Naive thymus-derived CD4-positive, alpha-beta T cell (primary cell): ENCODE measurements at places on chromosomes 4 and X.

- no peaks in the 10 kb centered on the region for H3K36me3 ChIP-seq
- no peak overlapping the region for H3K4me3 ChIP-seq
- H3K4me1 ChIP-seq: no peaks in the 10 kb centered on the region
- H3K27ac ChIP-seq: no peak overlapping the region
- DNase-seq: no peak
These were observed 76.0 kb upstream of the TFDP3 start for GRCh38 chrX:133294126-133294525.

DNA sequence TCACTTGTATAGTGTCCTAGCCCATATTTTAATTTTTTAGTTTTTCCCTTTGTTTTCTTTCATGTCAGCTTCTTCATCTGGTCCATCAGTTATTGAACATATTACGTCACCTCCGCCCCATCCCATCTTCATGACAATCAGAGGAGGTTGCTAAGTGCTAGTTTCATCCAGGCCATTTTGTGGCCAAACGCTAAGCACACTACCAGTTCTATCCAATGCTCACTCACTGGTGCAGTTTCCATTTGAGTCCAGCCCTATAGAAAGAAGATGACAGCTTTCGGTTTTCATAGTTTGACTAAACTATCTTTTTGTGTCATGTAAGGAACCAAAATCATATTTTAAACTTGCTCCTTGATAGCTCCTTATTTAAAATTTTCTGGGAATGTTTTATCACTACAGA is 304.2 kb downstream of the TENM3 start:
- no peaks in the 10 kb centered on the region for H3K27me3 ChIP-seq
- no peaks in the 10 kb centered on the region for H3K4me1 ChIP-seq
- no peak overlapping the region for H3K27ac ChIP-seq
- no peak for DNase-seq
- no peak overlapping the region for H3K4me3 ChIP-seq

GRCh38 chr4:115562506-115562905 is 449.1 kb upstream of the NDST4 start:
- no peak for DNase-seq
- no peaks in the 10 kb centered on the region for H3K36me3 ChIP-seq
- no peak overlapping the region for H3K27ac ChIP-seq
- H3K4me3 ChIP-seq: no peak overlapping the region

- H3K4me1 ChIP-seq: no peaks in the 10 kb centered on the region
- H3K4me3 ChIP-seq: no peak overlapping the region
- H3K36me3 ChIP-seq: no peaks in the 10 kb centered on the region
- no peaks in the 10 kb centered on the region for H3K27me3 ChIP-seq
- no peak overlapping the region for H3K27ac ChIP-seq
These were observed 194.8 kb downstream of the AFF2 start for GRCh38 chrX:148695255-148695654.

- peak overlapping the region; percentile 67 for H3K27ac ChIP-seq
- H3K4me1 ChIP-seq: no peaks in the 10 kb centered on the region
- H3K27me3 ChIP-seq: no peaks in the 10 kb centered on the region
- DNase-seq: peak; percentile 79
- no peak overlapping the region for H3K4me3 ChIP-seq
These were observed 197.3 kb downstream of the OR13H1 start for GRCh38 chrX:131741103-131741581.

DNA sequence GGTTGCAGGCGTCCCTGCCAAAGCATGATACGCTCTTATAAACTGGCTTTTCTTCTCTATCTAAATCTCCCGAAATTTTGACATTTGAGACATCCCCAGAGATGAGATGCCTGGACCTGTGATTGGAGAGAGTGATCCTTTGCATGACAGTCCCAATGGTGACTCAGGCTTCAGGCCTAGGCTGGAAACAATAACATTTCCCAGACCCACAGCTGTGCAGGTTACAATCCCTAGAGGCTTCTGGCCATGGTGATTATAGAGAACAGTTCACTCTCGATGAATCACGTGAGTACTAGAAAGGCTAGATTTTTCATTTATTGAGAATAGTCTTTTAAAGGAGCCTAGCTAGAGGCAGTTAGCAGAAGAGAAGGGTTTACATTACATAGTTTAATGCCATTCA is 75.9 kb downstream of the SPATA18 start:
- no peaks in the 10 kb centered on the region for H3K27me3 ChIP-seq
- no peaks in the 10 kb centered on the region for H3K36me3 ChIP-seq
- H3K4me1 ChIP-seq: no peaks in the 10 kb centered on the region
- no peak for DNase-seq
- no peak overlapping the region for H3K4me3 ChIP-seq
- H3K27ac ChIP-seq: no peak overlapping the region

- no peak overlapping the region for H3K27ac ChIP-seq
- H3K4me3 ChIP-seq: no peak overlapping the region
- DNase-seq: peak; percentile 29
- H3K36me3 ChIP-seq: no peaks in the 10 kb centered on the region
- peaks cover 5% of the 10 kb centered on the region for H3K4me1 ChIP-seq
These were observed 5.1 kb upstream of the PRDX4 start for GRCh38 chrX:23662187-23662586.

GRCh38 chrX:13911586-13911985 is 94.7 kb upstream of the GPM6B start:
- H3K4me1 ChIP-seq: no peaks in the 10 kb centered on the region
- no peak overlapping the region for H3K27ac ChIP-seq
- DNase-seq: no peak
- H3K36me3 ChIP-seq: no peaks in the 10 kb centered on the region

DNA sequence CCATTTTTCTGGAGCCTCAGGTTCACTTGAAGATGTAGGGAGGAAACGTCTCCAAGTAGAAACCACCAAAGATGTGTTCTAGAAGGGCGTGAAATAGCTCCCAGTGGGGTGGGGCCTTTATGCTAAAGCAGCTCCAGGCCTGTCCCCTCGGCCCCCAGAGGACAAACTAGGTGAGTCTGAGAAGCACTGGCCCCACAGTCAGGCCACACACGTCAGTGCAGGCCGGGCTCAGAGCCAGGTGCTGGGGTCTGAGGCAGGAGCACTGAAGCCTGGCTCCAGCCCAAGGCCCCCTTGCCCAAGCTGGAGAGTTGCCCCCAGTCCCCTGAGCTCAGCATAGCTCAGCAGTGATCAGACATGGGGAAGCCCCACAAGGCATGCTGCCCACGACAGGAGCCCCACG is 95.4 kb upstream of the PSAPL1 start:
- no peak for DNase-seq
- no peaks in the 10 kb centered on the region for H3K36me3 ChIP-seq
- H3K27me3 ChIP-seq: no peaks in the 10 kb centered on the region
- no peaks in the 10 kb centered on the region for H3K4me1 ChIP-seq
- H3K27ac ChIP-seq: no peak overlapping the region
- no peak overlapping the region for H3K4me3 ChIP-seq

- H3K36me3 ChIP-seq: no peaks in the 10 kb centered on the region
- H3K4me3 ChIP-seq: no peak overlapping the region
- H3K4me1 ChIP-seq: peaks cover 11% of the 10 kb centered on the region
- H3K27ac ChIP-seq: no peak overlapping the region
These were observed 3.5 kb downstream of the EPGN start for GRCh38 chr4:74311696-74312313.

- DNase-seq: no peak
- no peaks in the 10 kb centered on the region for H3K4me1 ChIP-seq
- H3K36me3 ChIP-seq: no peaks in the 10 kb centered on the region
- no peaks in the 10 kb centered on the region for H3K27me3 ChIP-seq
- H3K4me3 ChIP-seq: no peak overlapping the region
These were observed 1414.7 kb upstream of the TENM3 start for GRCh38 chr4:180828455-180829018.

DNA sequence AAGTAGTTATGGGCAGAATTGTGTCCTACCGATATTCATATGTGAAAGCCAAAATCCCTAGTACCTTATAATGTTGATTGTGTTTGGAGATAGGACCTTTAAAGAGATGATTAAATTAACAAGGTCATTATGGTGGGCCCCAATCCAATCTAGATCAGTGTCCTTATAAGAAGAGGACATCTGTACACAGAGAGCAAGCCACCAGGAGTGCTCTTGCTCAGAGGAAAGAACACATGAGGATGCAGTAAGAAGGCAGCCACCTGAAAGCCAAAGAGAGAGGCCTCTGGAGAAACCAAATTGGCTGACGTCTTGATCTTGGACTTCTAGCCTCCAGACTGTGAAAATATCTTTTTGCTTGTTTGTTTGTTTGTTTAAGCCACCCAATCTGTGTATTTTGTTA is 1290.8 kb upstream of the PABPC4L start:
- H3K4me3 ChIP-seq: no peak overlapping the region
- no peaks in the 10 kb centered on the region for H3K27me3 ChIP-seq

GRCh38 chr4:175386776-175387507 is 425.1 kb downstream of the GPM6A start:
- no peaks in the 10 kb centered on the region for H3K27me3 ChIP-seq
- no peak for DNase-seq
- no peak overlapping the region for H3K27ac ChIP-seq
- no peaks in the 10 kb centered on the region for H3K36me3 ChIP-seq
- no peak overlapping the region for H3K4me3 ChIP-seq
- H3K4me1 ChIP-seq: no peaks in the 10 kb centered on the region

DNA sequence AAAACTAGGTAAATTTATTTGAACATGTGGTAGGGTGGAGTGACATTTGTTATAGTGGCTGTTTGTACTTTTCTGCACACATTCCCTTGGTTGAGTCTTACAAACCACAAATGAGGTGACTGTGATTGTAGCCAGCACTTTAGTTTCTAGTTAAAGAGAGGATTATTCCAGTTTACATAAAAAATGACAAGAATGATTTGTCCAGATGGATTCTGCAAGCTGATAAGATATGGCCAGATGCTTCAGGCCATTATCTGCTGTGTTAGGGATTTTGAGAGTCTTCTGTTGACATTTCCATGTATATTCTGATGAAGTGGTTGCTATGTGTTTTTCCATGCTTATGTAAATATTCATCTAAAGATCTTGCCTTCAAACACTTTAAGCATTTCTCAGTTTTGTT is 31.0 kb upstream of the PDE5A start:
- no peak overlapping the region for H3K27ac ChIP-seq
- no peak for DNase-seq
- no peaks in the 10 kb centered on the region for H3K4me1 ChIP-seq
- H3K4me3 ChIP-seq: no peak overlapping the region
- no peaks in the 10 kb centered on the region for H3K36me3 ChIP-seq
- H3K27me3 ChIP-seq: no peaks in the 10 kb centered on the region

DNA sequence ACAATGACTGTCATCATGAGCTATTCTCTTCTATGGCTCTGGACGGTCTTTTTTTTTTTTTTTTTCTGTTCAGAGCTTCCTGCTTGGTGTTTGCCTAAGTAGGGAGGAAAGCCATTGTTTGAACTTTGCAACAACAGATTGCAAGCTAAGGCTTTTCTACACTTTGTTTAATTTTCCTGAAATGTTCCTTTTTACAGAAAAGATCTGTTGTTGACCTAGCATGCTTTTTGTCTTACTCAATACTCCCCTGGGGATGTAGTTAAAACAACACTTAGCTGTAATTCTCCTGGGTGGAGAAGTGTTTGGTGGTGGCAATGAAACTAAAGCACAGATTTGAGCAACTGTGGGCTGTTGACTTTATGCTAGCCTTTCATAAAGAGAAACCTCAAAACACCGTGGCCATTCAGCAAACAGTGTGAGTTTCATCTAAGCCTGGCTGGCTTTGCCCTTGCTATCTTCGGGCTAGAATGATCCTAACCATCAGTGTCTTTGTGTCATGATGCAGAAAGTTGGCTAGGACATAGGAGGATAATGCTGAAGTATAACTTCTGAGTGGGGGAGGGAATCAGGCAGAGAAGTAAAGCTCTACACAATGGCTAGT is 110.5 kb downstream of the ANXA3 start:
- DNase-seq: no peak
- peaks cover 8% of the 10 kb centered on the region for H3K4me1 ChIP-seq
- no peaks in the 10 kb centered on the region for H3K27me3 ChIP-seq
- H3K27ac ChIP-seq: no peak overlapping the region
- H3K4me3 ChIP-seq: no peak overlapping the region
- no peaks in the 10 kb centered on the region for H3K36me3 ChIP-seq

- no peak for DNase-seq
- H3K27me3 ChIP-seq: no peaks in the 10 kb centered on the region
- peak overlapping the region; percentile 88 for H3K27ac ChIP-seq
- peaks cover 27% of the 10 kb centered on the region for H3K4me1 ChIP-seq
These were observed 775 bp downstream of the GRPEL1 start for GRCh38 chr4:7067126-7067451.

DNA sequence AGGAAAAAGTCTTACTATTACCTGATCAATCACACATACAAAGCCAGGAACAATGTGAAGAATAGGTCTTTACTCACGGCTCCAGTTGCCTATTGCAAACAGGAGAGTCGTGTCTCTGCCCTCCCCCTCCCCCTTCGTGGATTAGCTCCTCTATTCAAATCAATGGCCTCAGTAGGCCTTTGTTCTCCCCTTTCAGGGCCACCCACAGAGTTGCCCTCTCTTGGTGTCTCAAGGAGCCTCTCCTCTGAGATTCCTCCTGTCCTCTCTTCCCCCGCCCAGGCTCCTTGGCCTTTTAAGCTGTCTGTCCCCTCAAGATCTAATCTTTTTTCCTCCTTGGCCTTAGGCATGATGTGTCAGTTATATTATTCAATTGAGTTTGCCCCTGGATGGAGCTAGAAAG is 107.2 kb upstream of the NALF2 start:
- no peaks in the 10 kb centered on the region for H3K27me3 ChIP-seq
- no peak overlapping the region for H3K4me3 ChIP-seq
- H3K27ac ChIP-seq: no peak overlapping the region
- H3K4me1 ChIP-seq: no peaks in the 10 kb centered on the region

DNA sequence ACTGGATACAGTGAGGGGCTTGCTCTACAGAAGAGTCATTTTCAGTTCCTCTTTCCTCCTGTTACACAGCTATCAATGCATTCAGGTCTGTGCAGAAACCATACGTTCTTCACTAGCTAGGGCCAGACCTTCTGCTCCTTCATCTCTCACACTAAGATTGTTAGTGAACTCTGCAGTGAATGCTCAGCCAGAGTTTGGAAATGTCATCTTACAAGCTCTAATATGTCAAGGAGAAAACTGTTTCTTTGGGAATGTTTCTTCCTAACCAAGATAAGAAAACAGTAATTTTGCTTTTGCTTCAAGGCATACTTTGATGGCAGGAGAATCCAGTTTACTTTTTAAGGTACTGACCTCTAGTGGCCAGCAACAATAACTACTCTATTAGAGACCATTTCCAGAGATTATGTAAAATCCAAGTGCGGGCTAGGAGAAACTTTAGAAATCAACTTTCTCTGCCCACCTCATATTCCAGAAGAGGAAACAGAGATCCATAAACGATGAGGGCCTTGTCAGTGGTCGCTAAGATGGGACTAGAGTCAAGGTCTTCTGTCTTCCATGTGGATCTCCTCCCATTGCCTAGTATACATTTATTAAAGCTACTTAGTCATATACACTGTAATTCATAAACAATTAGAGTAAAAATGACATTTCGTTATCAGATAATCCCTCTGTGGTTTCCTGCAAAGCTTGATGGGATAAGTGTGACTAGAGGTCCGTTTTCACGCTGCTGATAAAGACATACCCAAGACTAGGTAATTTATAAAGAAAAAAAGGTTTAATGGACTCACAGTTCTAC is 12.1 kb upstream of the CC2D2A start:
- no peak overlapping the region for H3K4me3 ChIP-seq
- no peaks in the 10 kb centered on the region for H3K36me3 ChIP-seq

- H3K4me1 ChIP-seq: no peaks in the 10 kb centered on the region
- no peak for DNase-seq
- H3K27me3 ChIP-seq: no peaks in the 10 kb centered on the region
- H3K27ac ChIP-seq: no peak overlapping the region
- H3K36me3 ChIP-seq: no peaks in the 10 kb centered on the region
These were observed 16.4 kb downstream of the FGF2 start for GRCh38 chr4:122842984-122843531.
